Osteoblast (primary cell): ENCODE measurements at places on chromosomes 3 and 15. TPM values are rescaled to one million over a fixed set of nuclear protein-coding genes. Genes with fewer than 3 reads are reported as not detected.
A peak's percentile ranks its signal among the peaks of the same experiment; 100 is the strongest.

- peaks cover 4% of the 10 kb centered on the region for H3K36me3 ChIP-seq
- H3K27me3 ChIP-seq: no peaks in the 10 kb centered on the region
- DNase-seq: no peak
- H3K27ac ChIP-seq: peak overlapping the region; percentile 98
Measured at GRCh38 chr3:29696311-29696710, 415.4 kb downstream of the RBMS3 start.

The AMIGO3 gene
- total RNA-seq: 0.29 and 1.8 TPM in 2 replicates

DNA sequence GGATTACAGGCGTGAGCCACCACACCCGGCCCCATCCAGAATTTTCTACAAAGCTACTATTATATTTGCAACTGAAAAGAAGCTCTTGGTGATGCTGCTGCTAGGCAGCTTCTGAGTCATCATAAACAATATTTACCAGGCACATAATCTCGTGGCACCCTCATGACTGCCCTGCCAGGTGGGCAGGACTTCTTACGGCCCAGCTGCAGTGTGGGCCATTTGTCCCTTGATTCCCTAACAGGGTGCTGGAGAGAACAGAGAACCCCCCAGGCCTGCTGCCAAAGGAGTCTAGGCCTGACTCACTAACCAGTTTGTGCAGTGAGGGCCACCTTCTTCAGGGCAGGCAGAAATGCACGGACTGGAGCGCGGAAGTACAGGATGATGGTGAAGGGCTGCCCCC lies 4.9 kb downstream of the EPB42 start:
- DNase-seq: no peak
- no peak overlapping the region for H3K4me3 ChIP-seq
- H3K27ac ChIP-seq: no peak overlapping the region
- H3K36me3 ChIP-seq: no peaks in the 10 kb centered on the region

DNA sequence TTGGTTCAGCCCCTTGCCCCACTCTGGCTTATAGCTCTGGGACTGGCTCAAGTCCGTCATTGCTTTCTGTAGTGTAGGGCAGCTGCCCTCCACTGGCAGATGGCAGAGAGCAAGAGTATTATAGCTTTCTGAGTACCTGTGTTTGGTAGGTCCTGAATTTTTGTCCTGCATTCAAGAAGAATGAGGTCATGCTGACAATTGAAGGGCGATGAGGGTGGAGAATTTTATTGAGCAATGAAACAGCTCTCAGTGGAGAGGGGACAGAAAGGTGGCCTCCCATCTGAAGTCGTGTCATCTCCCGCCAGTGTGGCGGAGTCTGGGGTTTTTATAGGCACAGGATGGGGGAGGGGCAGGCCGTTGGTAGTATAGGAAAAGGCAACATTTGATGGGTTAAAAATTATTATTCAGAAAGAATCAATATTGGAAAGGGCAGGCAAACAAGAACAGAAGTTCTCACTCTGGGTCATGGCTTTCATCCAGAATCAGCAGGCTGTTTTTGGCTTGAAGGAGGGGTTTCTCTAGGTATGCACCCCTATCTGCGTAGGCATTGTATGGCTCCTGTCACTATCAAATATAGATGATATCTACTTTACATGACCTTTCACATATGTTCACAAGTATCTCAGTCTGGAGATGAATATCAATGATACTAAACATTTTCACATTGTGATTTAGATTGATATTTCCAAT lies 1239.7 kb upstream of the ALCAM start:
- H3K27ac ChIP-seq: no peak overlapping the region
- H3K27me3 ChIP-seq: no peaks in the 10 kb centered on the region
- no peak for DNase-seq
- no peaks in the 10 kb centered on the region for H3K36me3 ChIP-seq

The P2RY13 gene
- total RNA-seq: not detected in 2 replicates

The IQGAP1 gene
- 259 and 273 TPM in 2 replicates for total RNA-seq

- DNase-seq: no peak
Measured at GRCh38 chr3:157086060-157086750, 73.7 kb downstream of the CCNL1 start.

GRCh38 chr3:47813551-47814177 lies 10.7 kb downstream of the DHX30 start:
- no peak overlapping the region for H3K27ac ChIP-seq
- no peaks in the 10 kb centered on the region for H3K4me1 ChIP-seq
- H3K27me3 ChIP-seq: no peaks in the 10 kb centered on the region
